Memory B cell (primary cell): ENCODE measurements at places on chromosomes 4 and X.

DNA sequence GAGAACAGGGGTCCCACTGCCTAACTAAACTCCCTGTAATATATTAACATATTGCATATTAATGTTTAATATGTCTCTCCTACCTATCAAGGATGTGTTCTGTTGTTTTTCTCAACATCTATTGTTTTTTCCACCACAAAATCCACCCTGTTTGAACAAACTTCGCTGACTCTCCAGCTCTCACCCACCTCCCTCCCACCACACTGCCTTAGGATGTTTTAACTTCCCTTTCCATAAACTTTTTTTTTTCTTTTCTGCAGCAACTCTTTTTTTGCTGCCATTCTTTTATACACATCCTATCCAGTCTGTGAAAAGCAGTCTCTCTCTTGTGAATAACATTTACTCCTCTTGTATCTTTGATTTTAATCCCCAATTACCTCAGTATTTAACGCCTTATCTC lies 226.1 kb downstream of the PCDH7 start:
- DNase-seq: no peak

GRCh38 chrX:9351126-9351525 lies 113.7 kb upstream of the TBL1X start:
- no peak for DNase-seq

- DNase-seq: no peak
These were observed 53.7 kb downstream of the MID1 start for GRCh38 chrX:10566716-10567097.

DNA sequence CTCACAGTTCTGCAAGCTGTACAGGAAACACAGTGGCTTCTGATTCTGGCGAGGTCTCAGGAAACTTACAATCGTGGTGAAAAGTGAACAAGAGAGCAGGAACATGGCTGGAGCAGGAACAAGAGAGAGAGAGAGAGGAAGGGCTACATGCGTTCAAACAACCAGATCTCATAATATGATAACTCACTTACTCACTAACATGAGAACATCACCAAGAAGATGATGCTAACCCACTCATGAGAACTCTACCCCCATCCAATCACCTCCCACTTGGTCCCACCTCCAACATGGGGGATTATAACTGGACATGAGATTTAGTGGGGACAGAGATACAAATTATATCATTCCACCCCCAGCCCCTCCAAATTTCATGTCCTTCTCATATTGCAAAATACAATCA lies 9.8 kb upstream of the TLR1 start:
- no peak for DNase-seq

DNA sequence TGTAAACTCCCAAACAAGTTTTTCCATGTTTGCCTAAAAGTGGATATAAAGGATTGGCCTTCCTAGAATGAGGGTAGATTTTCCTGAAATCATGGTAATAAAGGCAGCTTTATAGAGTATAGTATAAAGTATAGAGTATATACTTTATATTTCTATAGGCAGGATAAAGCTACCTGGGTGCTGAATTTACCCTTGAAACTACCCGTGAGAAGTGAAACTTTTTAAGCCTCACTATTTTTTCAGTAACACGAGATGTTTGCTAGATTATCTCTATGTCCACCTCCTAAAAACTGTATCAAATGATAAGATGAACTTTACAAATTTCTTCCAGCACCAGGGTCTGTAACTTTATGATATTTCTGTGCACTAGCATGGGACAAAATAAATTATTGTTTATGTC lies 340.0 kb upstream of the GALNTL6 start:
- DNase-seq: no peak

DNA sequence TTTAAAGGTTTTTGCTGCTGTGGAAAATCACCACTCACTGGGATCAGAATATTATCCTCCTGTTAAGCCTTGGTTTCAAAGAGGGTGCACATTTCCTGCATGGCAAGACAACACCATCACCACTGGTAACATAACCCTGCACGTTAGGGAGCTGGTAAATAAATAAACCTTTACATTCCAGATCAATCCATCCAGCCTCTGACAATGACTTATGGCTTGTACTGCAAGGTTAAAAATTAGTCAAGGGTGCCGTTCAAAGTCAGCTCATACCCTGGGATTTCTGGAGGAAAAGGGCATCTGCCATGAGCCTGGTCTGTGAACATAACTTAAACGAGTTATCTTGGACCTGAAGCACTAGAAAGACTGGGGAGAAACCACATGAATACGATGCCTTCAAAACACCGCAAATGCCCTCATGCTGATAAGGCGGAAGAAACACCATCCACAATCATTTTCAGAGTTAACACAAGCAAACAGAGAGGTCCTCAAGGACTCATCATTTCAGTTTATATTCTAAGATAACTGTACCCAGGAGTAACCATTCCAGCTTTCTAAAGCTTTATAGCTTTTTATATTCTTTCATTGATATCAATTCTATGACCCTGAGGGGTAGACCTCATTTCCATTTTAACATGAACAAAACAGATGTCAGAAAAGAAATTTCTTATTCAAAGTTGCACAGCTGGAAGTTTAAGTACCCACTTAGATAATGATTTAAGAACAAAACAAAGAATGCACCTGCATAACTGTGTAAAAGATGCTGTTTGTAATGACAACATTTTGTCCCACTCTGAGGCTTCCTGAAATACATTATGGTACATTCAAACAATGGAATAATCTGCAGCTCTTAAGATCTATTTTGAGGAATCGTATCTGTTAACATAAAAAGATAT lies 103.1 kb downstream of the NPNT start:
- DNase-seq: no peak

- no peak for DNase-seq
These were observed 361.2 kb downstream of the PCDH7 start for GRCh38 chr4:31081366-31081765.
